Stimulated activated CD4-positive, alpha-beta T cell treated with anti-CD3 and anti-CD28 coated beads, Interleukin-12 subunit alpha, Interleukin-12 subunit beta, amount 100 ng/mL, for 48 hours (primary cell): ENCODE measurements at places on chromosomes 12 and 14.

DNA sequence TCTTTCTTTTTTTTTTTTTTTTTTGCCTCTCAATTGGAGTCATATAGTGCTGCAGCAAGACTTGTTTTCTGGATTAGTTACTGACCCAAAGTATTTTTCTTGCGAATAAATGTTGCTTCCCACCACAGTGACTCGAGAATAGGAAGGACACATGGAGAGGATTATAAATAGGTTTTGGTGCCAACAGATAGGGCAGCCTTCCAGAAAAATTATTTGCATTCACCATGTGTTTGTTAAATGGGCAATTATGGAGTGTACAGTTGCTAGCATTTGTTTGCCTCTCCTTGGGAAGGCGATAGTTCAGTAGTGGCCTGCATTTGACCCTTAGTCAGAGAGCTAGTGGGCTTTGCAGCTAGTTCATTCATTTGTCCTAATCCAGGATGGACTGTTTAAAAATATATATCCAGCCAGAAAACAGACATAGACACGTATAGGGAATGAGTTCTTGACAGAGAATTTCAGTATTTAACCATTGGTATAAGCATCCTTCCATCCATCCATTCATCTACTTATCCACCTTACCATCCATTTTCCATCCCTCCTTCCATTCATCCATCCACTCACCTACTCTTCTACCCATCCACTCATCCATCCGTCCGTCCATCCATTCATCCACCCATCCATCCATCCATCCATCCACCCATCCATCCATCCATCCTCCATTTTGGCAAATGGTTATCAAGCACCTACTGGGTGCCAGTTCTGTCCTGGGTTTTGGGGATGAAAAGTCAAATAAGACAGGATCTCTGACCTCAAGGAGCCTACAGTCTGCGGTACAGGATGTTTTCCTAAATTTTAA lies 67.5 kb downstream of the CHST11 start:
- no peak for DNase-seq

DNA sequence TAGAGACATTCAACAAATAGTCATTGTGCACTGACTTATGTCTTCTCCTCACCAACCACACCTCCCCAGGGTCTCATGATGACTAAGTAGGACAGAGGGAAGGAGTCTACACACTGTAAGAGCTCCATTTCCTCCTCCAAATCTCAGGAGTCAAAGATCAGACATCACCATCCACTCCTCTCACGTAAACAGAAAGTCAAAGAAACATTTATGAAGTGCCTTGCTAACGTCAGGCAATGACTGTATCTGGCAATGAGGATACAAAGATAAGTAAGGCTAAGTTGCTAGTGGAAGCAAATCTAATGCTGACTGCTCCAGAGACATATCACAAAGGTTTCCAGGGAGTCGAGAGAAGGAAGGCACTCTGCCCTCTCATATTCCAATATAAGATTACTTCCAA lies 88.9 kb downstream of the SLC2A13 start:
- no peak for DNase-seq

DNA sequence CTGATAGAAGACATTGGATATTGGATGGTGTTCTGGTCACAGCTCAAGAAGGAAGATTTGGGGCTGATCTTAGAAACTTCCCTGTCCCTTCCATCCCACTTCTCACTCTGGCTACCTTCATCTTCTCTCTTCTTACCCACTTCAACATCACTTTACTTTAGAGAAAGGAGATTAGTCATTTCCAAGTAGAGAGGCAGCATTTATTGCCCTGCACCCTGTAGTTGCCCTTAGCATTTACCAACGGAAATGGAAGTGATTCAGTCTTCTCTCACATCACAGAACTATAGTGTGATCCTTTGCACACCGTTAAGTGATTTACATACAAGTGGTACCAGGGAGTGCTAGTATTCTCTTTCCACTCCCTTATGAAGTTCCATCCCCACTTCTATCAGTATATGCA lies 52.4 kb downstream of the PHLDA1 start:
- DNase-seq: no peak

- peak; percentile 50 for DNase-seq
Observed at GRCh38 chr12:1606021-1606622, 11.7 kb upstream of the FBXL14 start.

DNA sequence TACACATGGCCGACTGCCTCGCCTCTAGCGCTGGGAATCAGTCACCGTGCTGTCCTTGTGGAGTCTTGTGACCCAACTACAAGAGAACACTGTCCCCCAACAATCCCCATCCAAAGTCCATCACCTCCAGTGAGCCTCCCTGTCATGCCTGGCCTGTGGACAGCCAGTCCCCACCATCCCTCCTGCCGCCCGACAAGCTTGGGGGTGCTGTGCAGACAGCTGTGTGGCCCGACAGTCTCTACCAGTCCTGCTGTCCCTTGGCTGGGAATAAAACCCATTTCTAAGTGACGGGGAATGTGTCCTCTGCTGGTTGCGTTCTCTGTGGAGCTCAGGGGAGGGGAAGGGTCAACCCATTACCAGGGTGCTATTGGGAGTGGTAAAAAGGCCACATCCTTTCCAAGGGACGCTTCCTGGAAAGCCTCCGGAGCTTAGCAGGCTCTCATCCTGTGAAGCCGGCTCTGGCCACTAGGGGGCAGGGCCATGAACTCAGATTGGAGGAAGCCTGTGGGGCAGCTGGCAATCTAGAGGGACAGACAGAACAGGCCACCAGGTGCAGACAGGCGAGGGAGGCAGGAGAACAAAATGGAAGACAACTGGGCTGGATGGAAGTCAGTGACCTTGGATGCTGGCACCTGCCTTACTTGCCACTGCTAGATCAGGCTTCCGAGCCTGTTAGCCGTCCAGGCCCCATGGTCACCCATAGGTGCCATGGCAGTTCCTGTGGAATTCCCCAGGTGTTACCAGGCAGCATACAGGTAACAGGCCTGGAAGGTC lies 12.0 kb upstream of the BLTP3B start:
- DNase-seq: peak; percentile 55

GRCh38 chr12:26512213-26512612 lies 316.8 kb downstream of the SSPN start:
- no peak for DNase-seq

- no peak for DNase-seq
Observed at GRCh38 chr14:103846097-103846496, 1.3 kb downstream of the PPP1R13B start.

DNA sequence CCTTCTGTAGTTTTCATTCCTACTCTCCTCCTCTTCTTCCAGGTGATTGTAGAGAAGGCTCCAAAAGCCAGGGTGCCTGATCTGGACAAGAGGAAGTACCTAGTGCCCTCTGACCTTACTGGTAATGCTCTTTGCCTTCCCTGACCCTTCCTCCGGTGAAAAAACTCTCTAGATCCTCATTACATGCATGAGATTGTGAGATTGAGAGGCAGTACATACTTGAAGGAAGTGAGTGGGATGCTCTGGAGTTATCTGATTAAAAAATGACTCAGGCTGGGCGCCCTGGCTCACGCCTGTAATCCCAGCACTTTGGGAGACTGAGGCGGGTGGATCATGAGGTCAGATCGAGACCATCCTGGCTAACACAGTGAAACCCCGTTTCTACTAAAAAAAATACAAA lies 5.3 kb downstream of the GABARAPL1 start:
- DNase-seq: no peak
